ENCODE measurements at places on chromosomes 11 and 22.

DNA sequence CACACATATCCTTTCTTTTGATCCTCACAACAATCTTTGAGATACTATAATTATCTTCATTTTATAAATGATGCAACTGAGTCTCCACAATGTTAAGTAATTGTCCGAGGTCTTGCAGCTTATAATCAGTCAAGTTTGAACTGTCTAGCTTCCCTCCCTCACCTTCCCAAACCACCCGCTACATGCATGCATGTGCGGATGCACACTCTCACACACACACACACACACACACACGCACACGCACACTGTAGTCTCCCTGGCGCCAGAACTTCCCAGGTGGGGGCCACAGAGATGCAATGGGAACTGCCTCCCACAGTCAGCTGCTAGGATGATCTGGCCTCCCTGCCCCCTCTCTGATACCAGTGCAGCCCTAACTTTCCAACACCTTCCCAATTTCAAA lies 501.3 kb downstream of the BUD13 start:
- DNase-seq = no peak

GRCh38 chr11:116278076-116278475 lies 494.7 kb downstream of the BUD13 start:
- DNase-seq = no peak

GRCh38 chr11:102453302-102453695 lies 734 bp upstream of the TMEM123 start:
- no peak for DNase-seq

DNA sequence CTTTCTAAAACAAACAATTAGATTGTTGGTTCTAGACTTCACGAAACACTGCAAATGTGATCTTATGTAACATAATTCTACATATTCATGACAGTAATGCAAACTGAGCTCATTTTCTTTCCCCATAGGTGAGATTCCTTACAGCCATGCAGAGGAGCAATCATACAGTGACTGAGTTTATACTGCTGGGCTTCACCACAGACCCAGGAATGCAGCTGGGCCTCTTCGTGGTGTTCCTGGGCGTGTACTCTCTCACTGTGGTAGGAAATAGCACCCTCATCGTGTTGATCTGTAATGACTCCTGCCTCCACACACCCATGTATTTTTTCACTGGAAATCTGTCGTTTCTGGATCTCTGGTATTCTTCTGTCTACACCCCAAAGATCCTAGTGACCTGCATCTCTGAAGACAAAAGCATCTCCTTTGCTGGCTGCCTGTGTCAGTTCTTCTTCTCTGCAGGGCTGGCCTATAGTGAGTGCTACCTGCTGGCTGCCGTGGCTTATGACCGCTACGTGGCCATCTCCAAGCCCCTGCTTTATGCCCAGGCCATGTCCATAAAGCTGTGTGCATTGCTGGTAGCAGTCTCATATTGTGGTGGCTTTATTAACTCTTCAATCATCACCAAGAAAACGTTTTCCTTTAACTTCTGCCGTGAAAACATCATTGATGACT lies 1.5 kb downstream of the OR9G1 start:
- DNase-seq = no peak

DNA sequence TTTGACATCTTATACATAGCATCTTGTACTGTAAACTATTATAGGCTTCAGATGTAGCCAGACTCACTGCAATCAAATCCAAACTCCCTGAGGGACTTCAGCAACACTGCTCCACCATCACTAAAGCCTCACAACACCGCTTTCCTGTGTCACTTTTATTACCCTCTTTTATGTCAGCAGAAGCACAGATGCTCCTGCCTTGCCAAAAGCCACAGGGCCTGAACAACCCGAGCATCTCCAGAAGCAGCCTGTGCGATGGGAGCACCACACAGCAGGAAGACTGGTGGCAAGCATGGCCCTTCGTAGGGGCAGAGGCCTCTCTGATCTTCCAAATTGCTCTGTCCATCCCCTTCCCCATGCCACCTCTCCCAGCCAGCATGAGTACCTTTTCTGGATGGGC lies 22.9 kb downstream of the TMEM123 start:
- DNase-seq = no peak

GRCh38 chr22:36467042-36467810 lies 14.2 kb downstream of the TXN2 start:
- no peak for DNase-seq

DNA sequence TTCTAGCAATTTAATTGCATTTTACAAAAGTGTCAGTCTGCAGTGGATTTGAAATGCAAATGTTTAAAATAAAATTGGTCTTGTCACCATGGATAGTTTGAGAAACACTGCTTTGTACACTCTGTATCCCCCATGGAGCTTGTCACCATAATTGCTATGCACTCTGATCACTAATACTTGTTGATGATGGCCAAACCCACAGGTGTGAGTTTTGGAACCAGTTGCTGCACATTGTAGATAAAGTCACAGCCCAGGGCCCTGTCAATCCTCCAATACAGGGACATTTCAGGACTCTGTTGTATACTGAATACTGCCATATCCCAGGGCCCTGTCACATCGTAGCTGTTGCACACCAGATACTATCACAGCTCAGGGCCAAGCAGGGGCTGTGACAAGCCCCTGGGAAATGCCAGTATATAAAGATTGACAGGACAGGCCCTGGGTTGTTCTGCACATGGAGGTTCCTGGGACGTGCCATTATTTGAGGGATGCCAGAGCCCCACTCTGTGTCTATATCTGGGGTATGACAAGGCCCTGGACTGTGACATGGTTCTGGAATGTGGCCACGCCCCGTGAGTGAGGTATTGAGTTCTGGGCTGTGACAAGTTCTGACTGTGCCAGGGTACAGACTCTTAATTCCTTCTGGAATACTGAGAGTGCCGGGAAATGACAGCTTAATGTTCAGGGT lies 27.9 kb upstream of the SMPD1 start:
- DNase-seq = no peak

DNA sequence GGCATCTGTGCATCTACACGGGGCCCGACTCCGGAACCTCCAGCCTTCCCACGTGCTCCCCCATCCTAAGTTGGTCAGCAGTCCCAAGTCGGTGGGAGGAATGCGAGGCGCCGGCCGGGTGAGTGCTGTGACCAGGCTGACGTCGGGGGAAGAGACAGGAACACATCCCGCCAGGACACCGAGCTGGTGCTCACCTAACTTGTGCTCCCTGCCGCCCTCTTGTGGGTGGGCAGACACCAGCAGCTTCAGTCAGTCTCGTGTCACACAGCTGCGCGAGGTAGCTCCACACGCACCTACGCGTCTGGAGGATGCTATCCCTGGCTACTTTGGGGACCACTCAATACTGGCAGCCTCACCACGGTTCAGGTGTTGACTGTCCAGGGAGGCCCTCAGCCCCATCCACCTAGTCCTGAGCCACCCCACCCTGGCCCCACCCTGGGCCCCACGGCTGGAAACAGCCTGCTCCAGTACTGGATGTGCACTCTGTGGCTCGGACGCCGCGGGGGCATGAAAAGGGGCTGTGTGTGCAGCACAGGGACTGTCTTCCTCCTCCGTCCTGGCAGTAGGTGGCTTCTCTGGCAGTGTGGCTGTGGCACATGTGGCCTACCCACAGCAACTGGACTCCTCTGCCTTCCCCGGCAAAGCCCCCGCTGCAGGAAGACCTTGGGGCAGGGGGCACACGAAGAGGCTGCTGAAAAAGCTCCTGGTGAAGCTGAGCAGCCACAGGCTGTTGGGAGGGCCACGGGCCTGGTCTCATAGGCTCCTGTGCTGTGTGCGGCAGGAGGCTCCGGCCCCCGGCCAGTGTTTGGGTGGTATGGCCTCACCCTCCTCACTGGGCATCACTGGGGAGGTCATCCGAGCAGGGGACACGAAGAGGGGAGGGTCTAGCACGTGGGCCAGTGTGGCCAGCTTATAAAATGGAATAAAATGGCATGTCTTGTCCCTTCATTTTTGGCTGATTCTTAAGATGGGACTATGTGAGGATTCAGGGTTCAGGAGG lies 11.2 kb upstream of the BID start:
- no peak for DNase-seq

DNA sequence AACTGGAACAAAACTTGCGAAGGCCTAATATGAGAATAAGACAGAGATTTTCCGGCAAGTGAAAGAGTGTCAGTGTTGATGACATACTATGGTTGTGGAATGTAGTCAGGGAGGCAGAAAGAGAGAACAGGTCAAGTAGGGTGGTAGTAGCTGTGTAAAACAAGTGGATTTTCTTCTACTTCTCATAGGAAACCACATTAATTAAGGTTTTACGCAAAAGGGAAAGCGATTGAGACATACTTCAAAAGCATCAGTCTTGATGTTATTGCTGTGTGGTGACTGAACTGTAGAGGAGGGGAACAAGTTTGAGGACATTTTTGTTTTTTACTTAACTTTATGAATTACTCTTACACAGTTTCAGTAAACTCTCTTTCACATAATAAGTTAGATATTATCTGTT lies 186.0 kb upstream of the CNTN5 start:
- DNase-seq = no peak

- DNase-seq = no peak
Measured at GRCh38 chr11:73963861-73964260, 13.0 kb downstream of the DNAJB13 start.

GRCh38 chr11:85787809-85788760 lies 22.9 kb downstream of the SYTL2 start:
- DNase-seq = peak; percentile 29

DNA sequence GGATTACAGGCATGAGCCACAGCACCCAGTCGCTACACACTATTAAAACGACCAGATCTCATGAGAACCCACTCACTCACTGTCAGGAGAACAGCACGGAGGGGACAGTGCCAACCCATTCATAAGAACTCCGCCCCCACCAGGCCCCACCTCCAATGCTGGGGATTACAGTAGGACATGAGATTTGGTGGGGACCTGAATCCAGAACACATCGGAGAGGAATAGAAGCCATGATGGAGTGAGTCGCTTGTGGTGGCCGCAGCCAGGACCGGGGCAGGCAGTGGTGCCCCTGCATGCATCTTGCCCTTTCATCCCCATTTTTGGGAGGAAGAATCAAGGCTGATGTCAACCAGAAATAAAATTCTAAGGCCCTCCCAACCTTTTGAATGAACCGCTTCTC lies 8.7 kb downstream of the NADSYN1 start:
- DNase-seq = no peak

DNA sequence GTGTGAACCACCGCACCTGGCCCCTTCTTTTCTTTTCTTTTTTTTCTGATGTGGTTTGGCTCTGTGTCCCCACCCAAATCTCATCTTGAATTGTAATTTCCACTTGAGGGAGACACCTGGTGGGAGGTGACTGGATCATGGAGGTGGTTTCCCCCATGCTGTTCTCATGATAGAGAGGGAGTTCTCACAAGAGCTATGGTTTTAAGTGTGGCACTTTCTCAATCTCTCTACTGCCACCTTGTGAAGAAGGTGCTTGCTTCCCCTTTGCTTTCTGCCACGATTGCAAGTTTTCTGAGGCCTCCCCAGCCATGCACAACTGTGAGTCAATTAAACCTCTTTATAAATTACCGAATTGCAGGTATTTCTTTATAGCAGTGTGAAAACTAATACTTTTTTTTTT lies 4.9 kb upstream of the TCN2 start:
- no peak for DNase-seq

- DNase-seq = no peak
Measured at GRCh38 chr11:36023922-36024321, 80.1 kb downstream of the LDLRAD3 start.

DNA sequence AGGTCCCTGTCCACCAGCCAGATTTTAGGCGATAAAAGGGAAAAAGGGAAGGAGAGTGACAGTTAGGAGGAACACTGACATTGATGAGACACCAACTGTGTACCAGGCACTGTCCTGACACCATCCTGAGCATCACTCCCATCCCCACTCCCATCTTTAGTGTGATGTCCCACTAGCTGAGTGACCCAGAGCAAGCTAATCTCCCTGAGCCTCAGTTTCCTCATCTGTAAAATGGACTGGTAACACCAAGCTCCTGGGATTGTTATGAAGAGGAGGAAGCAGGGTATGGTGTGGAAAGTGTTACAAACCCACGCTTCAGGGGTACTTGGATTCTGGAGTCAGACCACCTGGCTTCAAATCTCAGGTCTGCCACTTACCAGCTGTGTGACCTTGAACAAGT lies 8.5 kb upstream of the P2RY6 start:
- DNase-seq = no peak

DNA sequence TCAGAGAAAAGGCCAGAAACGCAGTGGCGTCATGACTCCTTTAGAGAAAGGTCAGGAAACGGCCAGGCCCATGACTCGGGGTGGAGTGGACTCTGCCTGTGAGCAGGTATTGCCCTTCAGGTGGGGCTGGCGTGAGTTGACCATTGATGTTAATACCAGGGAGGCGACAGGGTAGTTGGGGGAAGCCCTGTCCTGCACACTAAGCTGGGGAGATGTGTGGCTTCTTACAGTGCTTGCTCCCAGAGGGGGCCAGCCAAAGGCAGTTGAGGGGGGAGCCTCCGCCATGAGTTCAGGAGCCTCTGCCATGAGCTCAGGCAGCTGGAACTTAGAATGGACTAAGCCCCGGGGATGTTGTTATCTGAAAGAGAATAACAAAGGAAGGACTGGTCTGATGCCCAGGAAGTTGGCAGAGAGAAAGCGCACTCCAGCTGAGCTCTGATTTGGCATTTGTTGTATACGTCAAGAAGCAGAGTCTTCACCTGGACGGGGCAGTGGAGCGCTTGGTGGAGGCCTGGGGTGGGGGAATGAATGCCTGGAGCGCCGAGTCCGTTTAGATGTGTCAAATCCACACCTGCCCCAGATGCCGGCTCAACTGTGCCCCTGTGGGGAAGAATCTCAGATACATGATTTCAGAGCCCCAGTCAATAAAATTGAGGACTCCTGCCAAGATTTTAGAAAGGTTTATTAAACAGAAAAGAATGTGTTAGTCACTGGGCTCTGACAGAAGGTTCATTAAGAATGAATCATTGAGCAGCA lies 222.5 kb downstream of the TBC1D22A start:
- peak; percentile 67 for DNase-seq

DNA sequence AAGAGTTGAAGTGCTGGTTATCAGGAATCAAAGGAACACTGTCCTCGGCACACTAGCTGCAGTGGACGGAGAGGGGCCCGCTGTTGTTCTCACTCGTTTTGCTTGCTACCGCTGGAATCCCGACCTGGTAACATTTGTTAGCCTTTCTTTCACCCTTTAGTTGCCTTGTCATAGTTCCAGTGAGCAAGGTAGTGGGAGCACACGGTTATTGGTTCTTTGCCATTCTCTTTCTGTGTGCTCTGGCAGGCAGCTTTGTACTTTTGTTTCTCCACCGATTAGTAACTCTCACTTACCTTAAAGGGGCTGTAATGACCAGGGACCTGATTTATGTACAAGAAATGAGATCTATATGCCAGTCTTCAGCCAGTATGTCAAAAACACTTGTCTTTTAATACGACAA lies 1.8 kb downstream of the DEPDC7 start:
- DNase-seq = no peak

- DNase-seq = no peak
Measured at GRCh38 chr11:93587858-93588581, 44.8 kb upstream of the SMCO4 start.

GRCh38 chr11:44766112-44766971 lies 39.6 kb downstream of the TSPAN18 start:
- peak; percentile 61 for DNase-seq
